Dermis microvascular lymphatic vessel endothelial cell (primary cell): ENCODE measurements at places on chromosomes 7 and 10. TPM values are rescaled to one million over a fixed set of nuclear protein-coding genes. Genes with fewer than 3 reads are reported as not detected.

- DNase-seq: peak; percentile 14
Observed at GRCh38 chr7:98745722-98746318, 124.0 kb downstream of the TMEM130 start.

Gene CPVL
- 0.25 and 0.51 TPM in 2 replicates for total RNA-seq

GRCh38 chr7:36064676-36065075 is 88.4 kb upstream of the EEPD1 start:
- DNase-seq: no peak

Gene ASIC3
- total RNA-seq: under 0.01 and 0.13 TPM in 2 replicates

Gene FMC1
- 8.9 and 16.6 TPM in 2 replicates for total RNA-seq

DNA sequence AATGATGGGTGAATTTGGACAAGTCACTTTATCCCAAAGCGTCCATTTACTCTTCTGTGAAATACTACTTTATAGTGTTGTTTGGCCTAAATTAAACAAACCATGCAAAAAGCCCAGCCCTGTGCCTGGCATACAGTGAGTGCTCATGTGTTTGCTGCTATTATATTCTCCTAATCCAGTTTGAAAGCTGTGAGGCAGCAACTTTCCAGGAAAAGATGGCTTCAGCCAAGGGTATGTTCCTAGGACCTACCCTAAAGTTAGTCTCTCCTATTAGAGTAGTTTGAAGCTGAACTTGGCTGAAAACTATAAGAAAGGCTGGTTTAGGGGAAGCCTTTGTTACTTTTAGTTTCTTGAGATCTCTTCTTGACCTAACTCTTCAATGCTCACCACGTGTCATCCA is 19.9 kb downstream of the ACSL5 start:
- DNase-seq: no peak

DNA sequence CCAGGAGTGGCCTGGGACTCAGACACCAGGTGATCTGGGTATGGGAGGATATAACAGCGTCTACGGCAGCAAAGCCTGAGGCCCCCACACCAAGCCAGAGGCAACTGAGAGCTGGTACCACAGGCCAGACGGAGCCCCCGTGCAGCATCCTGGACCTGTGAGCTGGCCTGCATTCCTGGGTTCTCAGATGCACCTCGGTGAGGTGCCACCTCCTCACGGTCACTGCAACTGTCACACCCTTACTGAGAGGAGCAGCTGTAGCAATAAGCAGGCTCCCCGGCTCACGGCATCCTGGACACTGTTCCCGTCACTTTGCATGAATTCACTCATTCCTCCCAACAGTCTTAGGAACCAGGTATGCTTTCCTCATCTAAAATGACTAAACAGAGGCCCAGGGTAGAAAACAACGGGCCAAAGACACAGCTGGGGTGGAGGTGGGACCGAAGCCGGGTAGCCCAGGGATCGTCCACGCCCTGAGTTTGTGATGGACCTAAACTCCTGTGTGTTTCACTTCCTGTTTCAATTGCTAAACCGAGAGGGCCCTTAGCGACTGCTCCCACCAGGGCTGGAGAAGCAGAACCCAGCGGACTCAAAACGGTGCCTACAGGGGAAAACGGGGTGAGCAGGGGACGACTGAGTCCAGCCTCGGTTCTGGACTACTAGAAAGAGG is 98.7 kb downstream of the CTBP2 start:
- DNase-seq: no peak

GRCh38 chr7:144024213-144024612 is 24.1 kb downstream of the OR6B1 start:
- DNase-seq: no peak

DNA sequence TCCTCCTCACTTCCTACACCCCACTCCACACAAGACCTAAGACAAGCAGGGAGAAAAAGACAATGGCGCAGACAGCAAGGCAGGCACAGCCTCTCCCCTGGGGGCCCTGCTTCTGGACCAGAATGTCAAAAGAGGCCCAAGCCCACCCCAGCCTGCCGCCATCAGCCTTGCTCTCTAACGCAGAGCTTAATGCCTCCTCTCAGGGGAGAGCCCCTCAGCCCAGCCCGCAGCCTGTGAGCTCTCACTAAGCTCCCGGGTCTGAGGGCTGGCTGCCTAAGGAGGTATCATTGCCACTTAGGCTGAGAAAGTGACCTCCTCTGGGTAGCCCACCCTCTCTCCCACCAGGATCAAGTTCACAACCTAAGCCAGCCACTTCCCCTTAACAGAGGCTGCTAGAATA is 16.7 kb downstream of the SLIT1 start:
- DNase-seq: no peak

GRCh38 chr7:95881597-95881996 is 109.2 kb downstream of the DYNC1I1 start:
- no peak for DNase-seq

DNA sequence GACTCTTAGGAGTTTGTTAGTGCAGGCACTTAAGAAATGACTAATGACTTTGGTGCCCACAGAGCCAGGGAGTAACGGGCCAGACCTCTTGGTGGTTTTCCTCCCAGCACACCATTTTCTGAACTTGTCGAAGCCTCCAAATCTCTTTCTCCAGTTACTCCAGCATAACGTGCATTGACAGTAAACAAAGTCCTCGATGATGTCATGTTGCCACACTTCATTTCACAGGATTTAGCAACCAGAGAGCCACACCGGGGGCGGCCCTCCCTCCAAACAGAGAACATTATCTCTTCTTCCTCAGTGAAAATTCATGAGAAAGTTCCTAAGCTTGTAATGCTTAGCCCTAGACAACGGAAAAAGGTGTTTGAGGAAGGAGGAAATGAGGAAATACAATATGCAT is 4.0 kb upstream of the SVOPL start:
- no peak for DNase-seq

Gene MNX1
- under 0.01 TPM in 2 replicates for total RNA-seq

GRCh38 chr10:106716381-106716780 is 448.1 kb downstream of the SORCS1 start:
- DNase-seq: no peak

DNA sequence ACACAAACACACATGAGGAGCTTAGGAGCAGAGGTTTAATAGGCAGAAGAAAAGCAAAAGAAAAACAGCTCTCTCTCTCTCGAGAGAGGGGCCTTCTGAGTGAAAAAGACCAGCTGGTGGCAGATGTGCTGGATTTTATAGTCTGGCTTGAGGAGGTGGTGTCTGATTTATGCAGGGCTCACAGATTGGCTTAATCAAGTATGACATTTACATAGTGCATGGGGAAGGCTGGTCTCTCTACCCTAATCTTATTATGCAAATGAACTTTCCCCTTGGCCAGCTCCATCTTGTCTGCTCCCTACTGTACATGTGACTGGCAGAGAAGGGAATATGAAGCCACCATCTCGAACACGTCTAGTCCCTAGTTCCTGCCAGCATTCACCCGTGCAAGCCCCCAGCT is 219.5 kb upstream of the ZNF804B start:
- DNase-seq: no peak

GRCh38 chr10:50641626-50642025 is 17.9 kb upstream of the SGMS1 start:
- no peak for DNase-seq

DNA sequence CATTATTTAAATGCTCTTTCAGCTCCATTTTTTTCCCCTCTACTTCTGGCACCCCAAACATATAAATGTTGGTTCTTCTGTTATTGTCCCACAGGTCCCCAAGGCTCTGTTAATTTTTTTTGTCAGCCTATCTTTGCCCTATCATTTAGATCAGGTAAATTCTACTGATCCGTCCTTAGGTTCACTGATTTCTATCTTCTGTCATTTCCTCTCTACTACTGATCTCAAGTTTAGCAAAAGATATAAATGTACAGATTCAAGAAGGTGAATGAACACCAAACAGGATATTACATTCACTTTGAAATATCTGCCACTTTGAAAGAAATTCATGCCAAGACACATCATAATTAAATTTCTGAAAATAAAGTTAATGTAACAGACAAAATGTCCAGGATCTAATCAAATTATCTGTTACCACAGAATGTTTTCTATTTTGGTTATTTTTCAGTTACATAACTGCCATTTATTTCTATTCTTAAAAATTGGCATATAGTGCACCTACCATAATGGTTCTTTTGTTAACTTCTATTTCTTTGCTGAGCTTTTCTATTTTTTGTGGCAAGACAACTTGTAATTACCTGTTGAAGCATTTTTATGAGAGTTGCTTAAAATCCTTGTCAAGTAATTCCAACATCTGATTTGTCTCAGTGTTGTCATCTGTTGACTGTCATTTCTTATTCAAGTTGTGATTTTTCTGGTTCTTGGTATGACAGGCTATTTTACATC is 12.1 kb upstream of the CUBN start:
- no peak for DNase-seq

Gene CALHM3
- not detected in 2 replicates for total RNA-seq

GRCh38 chr10:71045204-71045809 is 156.9 kb upstream of the PCBD1 start:
- DNase-seq: peak; percentile 30

DNA sequence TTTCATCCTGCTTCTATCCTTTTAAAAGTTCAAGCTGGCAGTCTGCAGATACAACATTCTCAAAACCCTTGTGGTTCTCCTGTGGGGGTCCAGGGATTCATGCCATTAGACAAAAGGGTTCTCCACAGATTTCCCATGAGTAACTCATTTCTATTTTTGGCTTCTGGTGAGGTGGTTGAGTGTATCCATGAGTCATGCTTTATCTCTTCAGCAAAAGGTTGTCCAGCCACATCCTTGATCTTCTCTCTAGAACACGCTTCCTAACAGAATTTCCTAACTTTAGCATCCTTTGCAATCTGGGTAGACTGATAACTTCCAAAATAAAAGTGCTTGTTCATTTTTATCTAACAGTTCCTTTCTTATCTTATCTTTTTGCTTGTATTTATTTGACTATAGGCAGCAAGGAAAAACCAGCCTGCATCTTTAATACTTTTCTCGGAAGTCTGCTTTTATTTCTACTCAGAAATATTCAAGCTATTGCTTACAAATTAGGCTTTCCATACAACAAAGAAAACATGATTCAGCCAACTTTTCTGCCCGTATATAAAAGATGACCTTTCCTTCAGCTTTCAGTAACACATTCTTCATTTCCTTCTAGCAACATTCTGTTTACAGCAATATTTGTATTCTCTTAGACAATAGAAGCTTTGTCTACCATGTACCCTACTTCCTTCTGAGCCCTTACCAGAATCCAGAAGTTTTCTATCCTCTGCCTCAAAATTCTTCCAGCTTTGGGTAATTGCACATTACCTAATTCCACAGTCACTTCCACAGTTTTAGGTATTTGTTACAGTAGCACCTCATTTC is 79.3 kb upstream of the IL6 start:
- peak; percentile 87 for DNase-seq

- no peak for DNase-seq
Observed at GRCh38 chr10:67839951-67840350, 2.0 kb upstream of the DNAJC12 start.

GRCh38 chr7:98288064-98288823 is 6.8 kb downstream of the BRI3 start:
- no peak for DNase-seq

GRCh38 chr7:110386913-110387312 is 704.0 kb upstream of the LRRN3 start:
- DNase-seq: no peak

Gene HIPK2
- 5.9 and 11.1 TPM in 2 replicates for total RNA-seq

DNA sequence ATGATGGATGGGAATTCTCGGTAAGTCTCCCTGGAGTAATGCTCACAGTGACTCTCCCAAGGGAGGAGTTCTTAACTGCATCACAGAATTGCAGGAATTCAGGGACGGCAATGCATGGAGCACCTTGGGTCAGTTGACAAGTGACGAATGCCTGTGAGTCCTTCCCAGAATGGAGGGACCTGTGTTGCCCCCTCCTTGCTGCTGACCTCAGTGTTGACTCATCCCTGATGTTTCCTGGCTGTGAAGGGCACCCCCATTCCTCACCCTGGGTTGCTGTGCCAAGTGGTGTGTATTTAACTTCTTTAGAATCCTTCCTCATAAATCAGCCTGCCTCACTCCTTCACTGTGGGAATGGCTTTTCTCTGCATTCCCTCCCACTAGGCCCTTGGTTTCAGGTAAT is 98.9 kb downstream of the LRMDA start:
- no peak for DNase-seq

DNA sequence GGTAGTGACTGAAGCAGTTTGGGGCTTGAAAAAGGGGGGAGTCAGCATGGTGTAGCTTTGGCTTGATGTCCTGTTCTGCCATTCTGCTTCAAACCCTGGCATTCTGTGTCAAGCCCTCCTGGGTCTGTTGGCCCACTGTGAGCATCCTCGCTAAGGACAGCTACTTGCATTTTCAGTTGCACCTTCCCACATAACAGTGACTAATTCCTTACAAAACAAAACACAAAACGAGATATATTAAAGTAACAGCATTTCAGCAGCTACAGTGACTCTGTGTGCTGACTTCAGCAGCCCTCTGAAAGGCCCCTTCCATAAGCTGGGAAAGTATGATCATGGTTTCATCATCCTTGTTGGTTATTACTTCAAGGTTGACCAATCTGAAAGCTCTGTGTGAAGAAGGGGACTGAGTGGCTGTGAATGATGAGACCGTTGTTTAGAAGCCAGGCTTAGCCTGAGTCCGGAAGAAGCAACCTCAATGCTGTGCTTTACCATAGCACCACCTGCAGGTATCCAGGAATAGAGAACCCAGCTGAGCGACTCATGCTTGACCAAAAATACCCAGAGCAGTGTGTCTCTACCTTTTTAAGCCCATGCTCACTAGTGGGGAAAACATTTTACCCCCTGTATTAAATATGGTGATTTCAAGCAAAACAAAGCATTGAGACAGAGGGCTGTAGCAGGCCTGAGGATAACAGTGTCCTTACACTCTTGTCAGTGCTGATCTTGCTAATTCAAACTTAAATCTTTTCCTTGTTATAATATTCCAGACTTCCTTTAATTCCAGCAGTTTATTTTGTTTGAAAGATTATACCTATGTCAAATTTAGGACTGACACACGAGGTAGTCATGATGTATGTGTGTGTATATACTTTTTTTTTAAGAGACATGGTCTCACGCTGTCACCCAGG is 42.6 kb upstream of the CC2D2B start:
- DNase-seq: peak; percentile 75

DNA sequence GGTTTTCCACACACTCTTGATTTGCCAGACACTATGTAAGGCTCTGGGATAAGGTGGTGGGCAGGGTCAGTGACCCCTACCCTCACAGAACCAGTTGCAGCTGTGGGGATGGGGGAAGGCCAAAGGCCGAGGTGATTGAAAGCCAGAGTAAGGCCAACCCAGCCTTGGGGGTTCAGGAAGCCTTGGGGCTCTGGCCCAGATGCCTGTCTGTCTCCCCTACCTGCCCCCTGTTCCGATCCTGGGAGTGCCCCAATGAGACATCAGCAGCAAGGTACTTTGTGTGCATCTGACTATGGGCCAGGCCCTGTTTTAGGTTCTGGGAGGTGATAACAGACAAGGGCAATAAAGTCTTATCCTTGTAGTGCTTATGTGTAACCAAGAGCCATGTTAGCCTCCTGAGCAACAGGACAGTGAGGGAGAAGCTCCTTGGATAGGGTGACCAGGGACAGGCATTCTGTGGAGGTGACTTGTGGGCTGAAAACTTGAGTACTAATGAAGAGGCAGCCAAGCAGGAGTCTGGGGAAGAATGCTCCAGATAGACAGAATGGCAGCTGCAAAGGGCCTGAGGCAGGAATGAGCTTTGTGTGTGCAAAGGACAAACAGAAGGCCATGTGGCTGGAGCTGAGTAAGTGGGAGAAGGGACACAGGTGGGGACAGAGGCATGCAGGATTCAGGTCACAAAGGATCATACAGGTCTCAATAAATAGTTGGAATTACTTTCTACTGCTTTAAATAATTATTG is 35.4 kb downstream of the TSPAN14 start:
- no peak for DNase-seq

GRCh38 chr7:130998993-130999602 is 265.1 kb upstream of the KLF14 start:
- no peak for DNase-seq
